ENCODE measurements at places on chromosomes 13 and 19.
A peak's percentile ranks its signal among the peaks of the same experiment; 100 is the strongest.

DNA sequence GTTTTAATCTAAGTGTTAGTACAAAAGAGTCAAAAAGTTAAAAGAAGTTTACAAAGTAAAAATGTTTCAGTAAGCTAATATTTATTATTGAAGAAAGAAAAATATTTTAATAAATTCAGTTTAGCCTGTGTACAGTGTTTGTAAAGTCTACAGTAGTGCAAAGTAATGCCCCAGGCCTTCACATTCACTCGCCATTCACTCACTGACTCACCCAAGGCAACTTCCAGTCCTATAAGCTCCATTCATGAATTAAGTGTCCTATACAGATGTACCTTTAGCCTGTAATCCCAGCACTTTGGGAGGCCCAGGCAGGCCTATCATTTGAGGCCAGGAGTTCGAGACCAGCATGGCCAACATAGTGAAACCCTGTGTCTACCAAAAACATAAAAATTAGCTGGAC lies 24.1 kb upstream of the AKAP11 start:
- no peak for DNase-seq

- peak; percentile 79 for DNase-seq
These were observed 176.2 kb downstream of the FOXO1 start for GRCh38 chr13:40490086-40490758.

DNA sequence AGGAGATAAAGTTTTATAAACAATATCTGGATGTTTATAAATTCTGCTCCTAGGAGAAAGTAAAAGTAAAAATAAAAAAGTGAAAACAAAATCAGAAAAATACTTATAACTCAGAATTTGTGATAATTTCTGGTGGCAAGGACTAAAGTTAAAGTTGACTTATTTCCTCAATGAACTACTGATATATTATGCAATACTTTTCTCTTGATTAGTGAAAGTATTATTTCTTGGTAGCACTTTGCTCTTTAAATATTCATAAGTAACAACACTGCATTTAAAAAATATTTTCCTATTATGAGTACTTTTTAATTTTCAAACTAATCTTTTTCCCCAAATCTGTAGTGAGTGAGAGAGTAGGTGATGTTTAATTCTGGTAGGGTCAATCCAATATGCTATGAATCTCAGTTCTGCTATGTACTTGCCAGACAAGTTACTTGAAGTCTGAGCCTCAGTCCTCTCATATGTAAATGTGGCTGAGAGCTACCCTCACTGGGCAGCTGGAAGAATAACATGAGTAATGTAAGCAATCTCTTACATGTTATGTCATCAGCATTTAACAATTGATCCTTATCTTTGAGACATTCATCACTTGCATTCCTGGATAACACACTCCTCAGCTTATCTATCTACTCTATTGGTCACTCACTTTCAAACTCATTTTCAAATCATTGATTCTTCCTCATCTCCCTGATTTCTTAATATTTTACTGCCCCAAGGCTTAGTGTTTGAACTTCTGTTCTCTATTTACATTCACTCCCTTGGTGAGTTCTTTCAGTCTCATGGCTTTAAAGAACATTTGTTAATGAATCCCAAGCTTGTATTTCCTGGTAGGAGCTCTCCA lies 239.0 kb downstream of the RGCC start:
- no peak for DNase-seq

DNA sequence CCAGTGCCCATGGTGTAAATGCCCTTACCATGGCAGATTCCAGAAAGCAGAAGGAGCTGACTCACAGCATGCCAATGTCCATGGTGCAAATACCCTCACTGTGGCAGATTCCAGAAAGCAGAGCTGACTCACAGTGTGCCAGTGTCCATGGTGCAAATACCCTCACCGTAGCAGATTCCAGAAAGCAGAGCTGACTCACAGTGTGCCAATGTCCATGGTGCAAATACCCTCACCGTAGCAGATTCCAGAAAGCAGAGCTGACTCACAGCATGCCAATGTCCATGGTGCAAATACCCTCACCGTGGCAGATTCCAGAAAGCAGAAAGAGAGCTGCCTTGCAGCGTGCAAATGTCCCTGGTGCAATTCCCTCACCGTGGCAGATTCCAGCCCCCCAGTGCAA lies 163.8 kb upstream of the SOX1 start:
- DNase-seq: no peak

DNA sequence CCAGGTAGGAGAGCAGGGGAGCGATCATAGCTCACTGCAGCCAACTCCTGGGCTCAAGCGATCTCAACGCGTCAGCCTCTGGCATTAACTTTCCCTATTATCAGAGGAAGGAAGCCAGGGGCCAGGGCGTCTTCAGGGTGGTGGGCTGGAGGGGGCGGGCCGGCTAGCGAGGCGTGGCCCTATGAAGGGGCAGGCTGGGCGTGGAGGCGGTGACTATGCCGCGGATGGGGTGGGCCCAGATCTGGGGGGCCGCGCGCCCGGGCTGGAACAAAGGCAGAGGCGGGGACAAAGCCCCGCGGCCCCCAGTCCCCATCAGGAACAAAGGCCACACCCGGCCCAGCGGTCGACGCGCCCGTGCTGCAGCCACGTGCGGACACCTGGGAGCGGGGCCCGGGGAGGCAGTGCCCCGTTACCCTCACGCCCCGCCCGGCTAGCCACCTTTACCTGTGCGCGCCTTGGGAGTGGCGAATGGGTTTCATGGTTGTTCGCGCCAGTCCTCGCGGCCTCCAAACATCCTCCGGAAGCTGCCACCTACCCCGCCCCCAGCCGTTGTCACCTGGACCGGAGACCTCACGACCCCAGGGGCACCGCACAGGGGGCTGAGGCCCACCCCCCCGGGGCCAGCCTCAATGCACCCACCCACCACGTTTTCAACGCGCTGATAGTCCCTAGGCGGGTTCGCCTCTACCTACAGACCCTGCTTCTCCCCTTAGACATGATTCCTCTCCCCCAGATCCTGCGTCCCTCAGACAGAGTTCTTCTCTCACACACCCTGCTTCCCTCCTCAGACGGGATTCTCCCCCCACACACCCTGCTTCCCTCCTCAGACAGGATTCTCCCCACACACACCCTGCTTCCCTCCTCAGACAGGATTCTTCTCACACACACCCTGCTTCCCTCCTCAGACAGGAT lies 5.4 kb upstream of the TRIM28 start:
- peak; percentile 71 for DNase-seq

- peak; percentile 83 for DNase-seq
These were observed 6.6 kb upstream of the GADD45B start for GRCh38 chr19:2469102-2469914.

GRCh38 chr19:48158210-48158790 lies 11.8 kb downstream of the LIG1 start:
- no peak for DNase-seq

GRCh38 chr19:53867225-53868090 lies at the start of gene MYADM:
Gene MYADM (plus strand): TSS chr19:53867883. CDS start chr19:53873530, 5,647 bp downstream.
- DNase-seq: peak; percentile 99

- DNase-seq: no peak
These were observed 12.8 kb downstream of the IGSF23 start for GRCh38 chr19:44626048-44626624.

DNA sequence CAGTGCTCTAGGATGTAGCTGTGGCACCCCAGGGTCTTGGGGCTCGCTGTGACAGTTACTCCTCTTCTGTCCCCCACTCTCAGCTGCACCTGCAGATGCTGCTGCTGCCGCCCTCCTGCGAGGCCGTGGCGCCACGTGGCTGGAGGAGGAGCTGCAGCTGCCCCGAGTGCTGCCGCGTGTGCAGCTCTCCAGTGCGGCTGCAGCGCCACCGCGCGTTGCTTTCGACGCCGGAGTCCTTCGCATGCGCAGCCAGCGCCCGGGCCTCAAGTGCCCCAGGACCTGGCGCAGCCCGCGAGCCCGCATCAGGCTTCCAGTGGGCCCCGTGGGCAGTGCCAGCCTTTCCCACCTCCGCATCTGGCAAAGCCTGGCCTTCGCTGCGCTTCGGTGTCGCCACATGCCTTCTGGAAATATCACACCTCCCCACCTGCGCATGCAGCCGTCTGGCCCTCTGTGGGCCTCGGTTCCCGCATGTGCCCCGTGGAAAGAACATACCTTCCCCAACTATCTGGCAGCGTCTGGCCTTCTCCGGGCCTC lies 692 bp upstream of the ZNF580 start:
- peak; percentile 62 for DNase-seq

GRCh38 chr19:55373993-55374757 lies 2.5 kb upstream of the TMEM190 start:
- no peak for DNase-seq

DNA sequence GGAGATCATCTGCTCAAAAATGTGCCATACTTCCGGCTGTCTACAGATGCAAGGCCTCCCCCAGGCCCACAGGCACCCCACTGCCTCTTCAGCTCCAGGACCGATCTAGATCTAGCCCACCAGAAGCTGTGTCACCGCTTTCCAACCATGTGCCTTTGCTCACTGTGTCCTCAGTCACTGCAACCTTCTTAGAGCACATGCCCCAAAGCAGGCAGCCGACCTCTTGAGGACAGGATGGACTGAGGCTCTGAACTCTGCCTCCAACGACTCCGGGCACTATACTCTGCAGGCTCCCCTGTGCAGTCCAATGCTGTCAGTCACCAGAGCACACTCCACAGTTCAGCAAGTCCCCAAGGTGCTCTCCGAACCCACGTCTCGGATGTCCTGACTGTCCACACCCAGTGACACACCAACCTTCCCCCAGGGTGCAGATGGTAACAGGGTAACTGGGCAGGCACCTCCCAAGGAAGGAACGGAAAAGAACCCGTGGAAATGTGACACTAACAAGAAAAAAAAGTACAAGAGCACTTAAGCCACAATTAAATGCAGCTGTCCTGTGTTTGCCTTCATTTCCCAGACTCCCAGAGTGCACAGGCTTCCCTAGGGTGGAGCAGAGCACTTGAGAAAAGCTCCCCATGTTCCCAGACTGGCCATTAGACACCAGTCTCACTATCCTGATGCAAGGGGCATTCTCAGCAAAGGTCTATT lies 4.8 kb downstream of the STK24 start:
- peak; percentile 40 for DNase-seq

GRCh38 chr13:28751175-28751960 lies 32.6 kb upstream of the SLC46A3 start:
- DNase-seq: no peak

DNA sequence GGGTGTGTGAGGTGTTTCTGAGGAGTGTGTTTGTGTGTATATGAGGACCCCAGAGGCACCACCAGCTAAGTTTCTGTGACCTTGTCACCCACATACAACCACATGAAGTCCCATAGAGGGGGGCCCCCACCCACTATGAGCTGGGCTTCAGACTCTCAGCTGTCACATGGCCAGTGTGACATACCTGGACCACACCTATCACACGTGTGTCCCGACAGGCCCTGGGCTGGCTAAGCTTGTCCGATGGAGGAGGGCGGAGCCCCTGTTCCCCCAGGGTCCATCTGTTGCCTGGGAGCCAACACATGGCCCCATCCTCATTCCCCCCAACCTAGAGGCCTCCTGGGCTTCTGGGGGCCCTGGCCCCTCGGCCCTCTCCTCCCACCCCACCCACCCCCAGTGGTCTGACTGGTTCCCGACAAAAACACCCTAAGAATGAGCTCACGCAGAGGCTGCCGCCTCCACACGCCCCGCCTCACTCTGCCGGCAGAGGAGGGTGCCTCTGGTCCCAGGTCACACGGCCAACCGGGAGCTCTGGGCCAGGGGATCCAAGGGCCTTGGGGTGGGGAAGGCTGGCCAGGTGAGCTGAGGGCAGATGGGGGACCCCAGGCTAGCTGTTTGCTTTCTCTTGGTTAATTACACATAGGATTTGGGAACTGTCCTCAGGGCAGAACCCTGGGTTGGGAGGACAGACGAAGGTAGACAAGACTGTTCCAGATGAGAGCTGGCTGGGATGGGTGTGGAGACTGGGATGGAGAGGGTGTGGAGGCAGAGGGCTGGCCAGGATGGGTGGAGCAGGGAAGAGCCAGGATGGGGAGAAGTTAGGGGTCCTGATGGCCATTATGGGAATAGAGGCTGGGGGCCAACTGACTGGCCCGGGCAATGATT lies 4.3 kb downstream of the KLC3 start:
- no peak for DNase-seq

- peak; percentile 7 for DNase-seq
These were observed 268.7 kb downstream of the NHLRC3 start for GRCh38 chr13:39306639-39307589.

GRCh38 chr13:80245162-80245733 lies 95.7 kb downstream of the SPRY2 start:
- DNase-seq: no peak

- DNase-seq: no peak
These were observed 736 bp downstream of the SMAD9 start for GRCh38 chr13:36919171-36919832.

DNA sequence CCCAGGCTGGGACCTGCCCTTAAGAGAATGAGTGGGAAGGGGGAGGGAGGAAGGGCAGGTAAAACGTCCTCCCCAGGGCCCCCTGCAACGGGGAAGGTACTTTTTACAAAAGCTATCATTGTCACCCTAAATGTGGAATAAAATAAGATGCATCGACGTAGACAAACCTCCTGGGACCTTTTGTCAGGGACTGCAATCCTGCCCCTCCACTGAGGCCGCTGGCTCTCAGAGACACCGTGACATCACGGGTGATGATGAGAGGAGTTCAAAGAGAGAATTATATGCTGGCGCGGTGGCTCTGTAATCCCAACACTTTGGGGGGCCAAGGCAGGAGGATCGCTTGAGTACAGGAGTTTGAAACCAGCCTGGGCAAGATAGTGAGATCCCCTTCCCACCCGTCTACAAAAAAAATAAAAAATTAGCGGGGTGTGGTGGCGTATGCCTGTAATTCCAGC lies 1.8 kb upstream of the MYBPC2 start:
- DNase-seq: no peak

- peak; percentile 27 for DNase-seq
These were observed 72.4 kb upstream of the CLDN10 start for GRCh38 chr13:95480131-95480545.

DNA sequence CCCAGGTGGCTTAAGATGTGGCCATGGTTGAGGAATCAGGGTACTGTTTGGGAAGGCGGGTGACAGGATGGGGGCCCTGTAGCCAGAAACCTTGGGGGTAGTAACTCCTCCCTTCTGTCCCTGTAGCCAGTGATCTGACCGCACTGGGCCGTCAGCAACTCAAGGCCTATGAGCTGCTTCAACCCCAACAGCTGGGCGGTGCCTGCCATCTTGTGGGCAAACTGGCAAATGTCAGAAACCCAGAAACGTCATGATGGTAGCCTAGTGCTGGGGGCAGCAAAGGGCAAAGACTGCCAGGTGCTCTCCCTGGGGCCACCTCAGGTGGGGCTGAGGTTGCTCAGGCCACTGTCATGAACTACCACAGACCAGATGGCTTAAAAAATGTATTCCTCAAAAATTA lies 3.5 kb downstream of the COPE start:
- DNase-seq: peak; percentile 63

DNA sequence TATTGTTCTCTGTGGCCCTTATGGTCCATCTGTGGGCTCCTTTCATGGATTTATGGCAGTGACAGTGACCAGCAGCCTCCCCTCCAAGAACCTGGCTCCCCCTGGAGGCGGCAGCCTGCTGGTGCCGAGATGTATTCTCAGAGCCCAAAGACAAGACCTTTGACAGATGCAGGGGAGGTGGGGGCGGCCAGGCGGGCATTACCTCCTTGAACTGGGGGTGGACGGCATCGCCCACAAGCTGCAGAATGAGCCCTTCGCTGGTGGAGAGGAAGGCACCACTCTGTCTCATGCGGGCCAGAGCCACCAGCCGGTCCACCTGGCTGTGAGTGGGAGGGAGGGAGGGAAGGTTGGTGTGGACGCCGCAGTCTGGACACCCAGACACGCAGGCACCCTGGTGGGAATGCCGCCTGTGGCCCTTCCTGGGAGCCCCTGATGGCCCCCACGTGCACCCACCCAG lies 6.6 kb downstream of the ISOC2 start:
- peak; percentile 56 for DNase-seq

GRCh38 chr19:29841209-29841558 lies 29.4 kb downstream of the CCNE1 start:
- no peak for DNase-seq

- DNase-seq: no peak
These were observed 11.2 kb downstream of the ARHGAP33 start for GRCh38 chr19:35786299-35787160.

All from activated naive CD4-positive, alpha-beta T cell treated with anti-CD3 and anti-CD28 coated beads for 36 hours (primary cell).